Neural progenitor cell (in vitro differentiated cells): ENCODE measurements at places on chromosomes 12 and 14.
A peak's percentile ranks its signal among the peaks of the same experiment; 100 is the strongest.

GRCh38 chr14:95335071-95335470 is 15.4 kb upstream of the CLMN start:
- no peak for DNase-seq

DNA sequence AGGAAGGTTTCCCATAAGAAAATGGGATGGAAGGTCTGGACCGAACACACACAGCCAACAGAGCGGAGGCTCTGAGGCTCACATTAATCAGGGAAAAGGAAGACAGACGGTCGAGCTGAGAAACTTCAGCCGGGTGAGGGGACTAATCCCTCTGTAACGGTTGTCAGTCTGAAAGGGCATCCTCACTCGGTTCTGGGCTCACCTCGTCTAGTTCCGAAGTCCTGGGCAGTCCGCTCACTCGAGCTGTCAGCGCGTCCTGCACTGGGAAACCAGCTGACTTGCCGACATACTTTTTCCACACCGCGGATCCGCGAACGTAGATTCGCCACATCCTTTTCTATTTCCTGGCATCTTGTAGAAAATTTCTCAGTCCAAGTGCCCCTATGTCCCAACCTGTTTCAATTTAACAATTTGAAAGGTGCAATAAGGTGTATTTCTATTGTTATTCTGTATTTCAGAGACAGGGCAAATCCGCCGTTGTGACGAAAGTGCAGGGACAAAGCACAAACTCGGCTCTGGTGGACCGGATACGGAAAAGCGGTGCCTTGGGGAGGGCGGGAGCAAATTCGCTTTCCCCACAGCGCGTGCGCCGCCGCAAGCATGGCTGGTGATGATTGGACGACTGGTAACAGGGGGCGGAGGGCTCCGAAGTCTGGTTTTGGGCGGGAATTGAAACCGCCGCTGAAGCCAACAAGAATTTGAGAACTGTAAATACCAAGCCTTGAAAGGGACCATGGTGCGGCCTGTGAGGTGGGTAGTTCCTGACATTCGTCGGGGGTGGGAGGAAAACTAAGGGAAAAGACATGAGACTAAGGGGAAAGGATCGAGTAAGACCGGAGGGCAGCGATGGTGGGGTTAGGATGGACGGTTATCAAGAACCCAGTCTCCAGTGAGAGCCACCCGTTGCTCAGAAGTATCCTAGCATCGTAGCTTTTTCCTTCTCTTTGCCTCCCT is at the start of gene RAD51AP1:
Gene RAD51AP1 (plus strand): TSS at position 684 of the 954 bp plus-strand sequence. CDS start 50 bp downstream, at position 734.
- DNase-seq, result peak; percentile 98

DNA sequence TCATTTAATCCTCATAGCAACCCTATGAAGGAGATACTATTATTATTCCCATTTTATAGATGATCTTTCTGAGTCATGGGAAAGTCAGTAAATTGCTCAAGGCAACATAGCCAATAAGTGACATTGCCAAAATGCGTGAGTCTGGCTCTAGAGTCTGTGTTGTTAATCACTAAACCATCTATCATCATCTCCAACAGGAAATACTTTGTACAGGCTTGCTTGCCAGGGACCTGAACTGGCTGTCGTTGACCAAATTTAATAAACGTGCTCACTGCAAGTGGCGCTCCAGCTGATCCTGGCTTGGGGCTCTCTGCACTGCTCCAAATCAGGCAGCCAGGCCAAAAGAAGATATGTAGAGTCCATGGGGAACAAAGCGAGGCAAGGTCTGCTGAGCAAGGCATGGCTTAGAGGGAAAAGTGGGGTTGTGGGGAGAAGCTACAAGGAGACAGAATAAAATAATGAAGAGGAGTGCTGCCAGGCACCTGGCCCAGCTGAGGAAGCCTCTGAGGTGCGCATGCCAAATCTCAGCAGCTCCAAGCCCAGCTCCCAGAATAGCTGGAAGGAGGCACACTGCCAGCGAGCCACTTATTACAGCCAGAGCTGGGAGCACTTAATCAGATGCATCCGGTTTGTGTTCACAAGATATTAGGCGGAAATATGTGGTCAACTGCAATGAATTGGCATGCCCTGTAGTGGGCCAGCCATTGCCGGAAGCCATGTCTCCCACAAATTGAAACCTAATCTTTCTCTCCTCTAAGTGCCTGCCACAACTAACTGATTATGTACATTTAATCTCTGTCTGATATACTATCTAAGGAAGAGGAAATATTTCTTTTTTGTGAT is 43.3 kb upstream of the PTPRO start:
- DNase-seq, result no peak

DNA sequence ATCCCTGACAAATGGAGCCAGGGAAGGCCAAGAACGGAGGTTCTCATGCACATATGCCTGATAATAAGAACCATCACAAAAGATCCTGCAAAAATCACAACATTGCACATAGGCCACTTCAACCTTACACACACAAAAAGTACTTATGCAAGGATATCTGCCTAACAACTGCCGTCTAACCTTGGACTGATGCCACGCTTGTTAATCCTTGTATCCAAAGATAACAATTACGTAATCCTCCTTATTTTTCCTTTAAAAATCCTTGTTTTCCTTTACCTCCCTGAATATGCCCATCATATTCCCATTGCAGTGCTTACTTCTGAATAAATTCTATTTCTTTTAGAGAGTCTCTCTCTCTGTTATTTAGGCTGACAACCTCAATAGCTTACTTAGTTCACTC is 59.5 kb downstream of the TMEM116 start:
- DNase-seq, result no peak

GRCh38 chr12:103765322-103765721 is 75.7 kb downstream of the NT5DC3 start:
- no peak for DNase-seq

DNA sequence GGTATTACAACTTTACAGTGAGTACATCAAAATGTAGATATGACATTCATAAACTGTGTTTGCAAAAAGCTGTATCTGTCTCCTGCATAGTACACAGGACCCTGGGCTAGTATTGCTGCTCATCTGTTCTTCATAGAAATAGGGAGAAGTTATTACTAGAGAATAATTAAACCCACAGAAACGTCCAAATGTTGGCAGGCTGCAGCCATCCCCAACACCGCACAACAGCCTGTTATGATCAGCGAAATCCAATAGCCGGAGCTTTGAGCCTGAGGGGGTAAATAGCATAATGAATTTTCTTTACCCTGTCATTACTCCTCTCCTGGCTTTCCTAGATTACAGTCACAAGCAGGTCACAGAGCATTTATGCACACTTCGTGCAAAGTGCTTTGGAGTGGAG is 178.0 kb downstream of the DACT1 start:
- no peak for DNase-seq
